ENCODE measurements at places on chromosomes 3 and 15.

DNA sequence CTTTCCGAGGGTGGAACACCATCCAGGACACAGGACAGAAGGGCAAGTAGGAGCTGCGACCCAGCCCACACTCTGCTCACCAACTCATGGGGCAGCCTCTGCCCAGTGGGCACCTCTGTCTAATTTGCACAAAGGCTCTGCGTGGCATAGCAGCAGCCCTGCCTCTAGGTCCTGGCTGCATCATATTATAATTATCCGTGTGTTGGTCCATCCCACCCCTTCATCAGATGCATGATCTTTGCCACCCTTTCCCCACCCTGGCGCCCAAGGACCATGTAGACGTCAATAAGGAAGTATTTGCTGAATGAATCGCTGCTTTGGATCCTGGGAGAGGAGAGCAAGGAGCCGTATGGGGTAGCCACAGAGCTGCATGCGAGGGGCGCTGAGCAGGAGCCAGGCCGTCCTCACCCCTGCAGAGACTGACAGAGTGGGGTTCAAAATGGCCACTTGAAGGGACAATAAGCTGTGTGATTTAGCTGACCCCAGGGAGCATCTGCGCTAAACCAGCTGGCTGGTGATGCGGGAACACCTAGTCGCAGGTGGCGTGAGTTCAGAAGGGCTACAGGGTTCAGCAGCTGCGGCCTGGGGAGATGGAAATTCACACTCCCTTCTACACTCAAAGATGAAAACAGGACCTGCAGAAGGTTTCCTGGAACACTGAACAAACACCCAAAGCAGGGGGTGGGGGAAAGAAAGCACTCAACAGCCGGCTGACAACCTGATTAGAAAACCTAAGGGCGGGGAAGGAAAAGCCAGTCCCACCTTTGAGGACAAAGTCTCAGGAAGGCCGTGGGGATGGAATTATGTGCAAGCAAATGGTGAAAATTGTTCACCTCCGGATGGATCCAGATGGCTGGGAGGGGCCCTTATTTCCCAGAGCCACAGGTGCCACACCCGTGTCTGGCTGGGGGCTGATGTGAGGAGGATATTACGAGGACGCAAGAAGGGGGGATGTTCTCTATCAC, 6.4 kb downstream of the MGLL start:
- DNase-seq: no peak

DNA sequence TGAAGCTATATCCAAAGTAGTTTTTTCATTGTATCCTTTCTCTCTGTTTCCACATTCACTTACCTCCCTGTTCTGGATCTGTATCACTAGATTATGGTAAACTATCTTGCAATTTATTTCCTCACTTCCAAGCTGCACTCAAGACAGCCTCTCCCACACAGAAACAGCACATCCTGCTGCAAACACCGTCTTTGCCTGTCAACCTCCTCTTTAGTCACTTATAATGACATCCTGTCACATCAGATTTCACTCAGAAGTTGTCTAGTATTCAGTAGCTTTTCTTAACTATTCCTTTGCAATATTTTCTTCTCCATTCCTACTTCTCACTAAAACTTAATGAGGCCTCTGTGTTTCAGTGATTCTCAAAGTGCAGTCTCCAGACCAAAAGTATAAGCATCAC, 490.8 kb downstream of the IGSF11 start:
- DNase-seq: no peak

GRCh38 chr15:83592370-83593040, 61.4 kb upstream of the ADAMTSL3 start:
- DNase-seq: no peak

DNA sequence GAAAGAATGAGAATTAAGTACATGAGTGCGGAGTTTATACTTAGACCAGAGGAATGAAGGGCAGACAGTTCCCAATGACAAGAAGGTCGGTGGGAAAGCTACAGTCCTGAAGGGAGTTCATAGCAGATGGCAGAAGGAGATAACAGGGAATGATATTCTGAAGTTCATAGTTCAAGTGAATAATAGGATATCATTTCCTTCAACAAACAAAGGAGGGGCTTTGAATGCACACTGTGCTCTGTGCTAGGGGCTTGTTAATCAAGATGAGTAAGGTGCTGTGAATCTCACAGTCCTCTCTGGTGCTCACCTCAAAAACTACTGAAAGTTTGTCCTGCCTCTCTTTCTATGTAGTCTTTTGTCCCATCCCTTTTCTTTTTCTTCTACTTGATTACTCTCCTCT, 41.9 kb downstream of the SIDT1 start:
- DNase-seq: no peak

- no peak for DNase-seq
These were observed 1.9 kb upstream of the TNFSF10 start for GRCh38 chr3:172525116-172525613.

GRCh38 chr3:45765266-45765851, 31.0 kb downstream of the SLC6A20 start:
- no peak for DNase-seq
